Colonic mucosa (tissue), 4 donors: ENCODE measurements at places on chromosomes 11 and 22. TPM values are rescaled to one million over a fixed set of nuclear protein-coding genes. Genes with fewer than 3 reads are reported as not detected.

Gene RAB30
- total RNA-seq = 16.9 TPM

- DNase-seq = no peak
Observed at GRCh38 chr11:95451682-95452081, 220.7 kb upstream of the SESN3 start.

Gene CCDC73
- total RNA-seq = not detected

Gene MUC15
- total RNA-seq = not detected

Gene MYEOV
- 4.5 TPM for total RNA-seq

DNA sequence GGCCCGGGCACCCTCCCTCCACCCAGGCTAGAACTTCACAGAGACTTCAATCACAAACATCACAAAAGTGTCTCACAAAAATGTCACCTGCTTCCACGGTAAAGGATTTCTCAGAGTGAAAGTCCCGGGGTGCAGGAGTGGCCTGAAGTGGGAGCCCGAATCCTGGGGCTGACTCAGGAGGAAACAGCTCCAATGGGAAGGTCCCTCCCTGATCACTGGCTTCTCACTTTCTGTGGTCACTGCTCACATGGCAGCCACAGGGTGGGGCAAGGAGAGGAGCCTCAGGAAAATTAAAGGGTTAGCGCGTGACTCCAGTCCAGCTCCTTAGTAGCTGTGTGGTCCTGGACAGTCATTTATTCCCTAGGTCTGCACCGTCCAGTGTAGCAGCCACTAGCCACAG, 564.5 kb upstream of the B3GAT1 start:
- DNase-seq = no peak

Gene GNG3
- total RNA-seq = 0.56 TPM

- DNase-seq = no peak
Observed at GRCh38 chr22:43216738-43217137, 29.8 kb upstream of the TTLL12 start.

Gene PACSIN2
- total RNA-seq = 143 TPM

Gene USH1C
- 143 TPM for total RNA-seq

Gene OR5P2
- total RNA-seq = not detected

Gene RFPL1
- total RNA-seq = not detected

DNA sequence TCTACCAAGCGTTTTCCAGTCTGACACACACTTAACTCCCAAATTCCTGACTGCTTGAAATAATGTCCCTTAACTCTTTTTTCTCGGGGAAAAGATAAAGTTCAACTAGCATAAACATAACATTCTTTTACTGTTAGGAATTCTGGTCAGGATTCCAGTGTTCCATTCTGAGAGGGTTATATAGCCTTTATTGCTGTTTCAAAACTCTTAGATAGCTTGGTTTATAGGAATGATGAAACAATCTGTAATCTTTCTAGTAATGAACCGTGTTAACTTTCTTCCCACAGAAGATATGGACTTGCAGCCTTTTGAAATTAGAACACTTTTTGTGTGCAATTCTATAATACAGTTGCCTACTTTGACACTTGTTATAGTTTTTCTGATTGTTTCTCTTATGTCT, 8.6 kb downstream of the REXO2 start:
- DNase-seq = no peak

Gene TENM4
- 1.2 TPM for total RNA-seq

Gene TMEM41B
- total RNA-seq = 64.5 TPM

DNA sequence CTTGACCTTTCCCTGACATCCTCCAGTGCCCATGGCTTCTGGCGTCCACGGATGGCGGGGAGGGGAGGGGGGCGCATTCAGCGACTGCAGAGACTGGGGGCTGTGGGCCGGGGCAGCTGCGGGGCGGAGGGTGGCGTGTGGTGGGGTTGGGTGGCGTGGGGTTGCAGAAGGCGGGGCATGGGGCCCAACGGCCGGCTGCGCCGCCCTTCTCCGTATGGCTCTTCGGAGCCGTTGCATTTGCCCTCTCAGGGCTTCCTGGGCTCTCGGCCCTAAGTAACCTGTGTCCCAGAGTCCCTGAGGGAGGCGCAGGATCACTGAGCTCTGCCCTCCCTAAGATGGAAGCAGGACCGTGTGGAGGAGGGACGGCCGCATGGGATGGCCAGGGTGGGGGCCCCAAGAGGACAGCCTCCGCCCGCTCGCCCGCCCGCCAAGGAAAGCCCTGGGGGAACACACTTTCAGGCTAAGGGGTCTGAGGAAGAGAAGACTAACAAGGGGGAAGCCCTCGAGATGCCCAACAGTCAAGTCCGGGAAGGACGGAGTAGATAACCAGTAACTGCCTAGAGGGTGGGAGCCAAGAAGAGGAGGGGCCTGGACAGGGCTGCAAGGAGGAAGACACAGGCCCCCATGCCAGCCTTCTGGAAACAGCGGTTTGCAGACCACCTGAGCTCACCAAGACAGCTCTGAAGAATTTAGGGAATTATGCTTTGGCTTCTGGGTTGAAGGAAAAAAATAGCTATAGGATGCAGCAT, 9.2 kb upstream of the AIFM3 start:
- DNase-seq = peak; percentile 79

DNA sequence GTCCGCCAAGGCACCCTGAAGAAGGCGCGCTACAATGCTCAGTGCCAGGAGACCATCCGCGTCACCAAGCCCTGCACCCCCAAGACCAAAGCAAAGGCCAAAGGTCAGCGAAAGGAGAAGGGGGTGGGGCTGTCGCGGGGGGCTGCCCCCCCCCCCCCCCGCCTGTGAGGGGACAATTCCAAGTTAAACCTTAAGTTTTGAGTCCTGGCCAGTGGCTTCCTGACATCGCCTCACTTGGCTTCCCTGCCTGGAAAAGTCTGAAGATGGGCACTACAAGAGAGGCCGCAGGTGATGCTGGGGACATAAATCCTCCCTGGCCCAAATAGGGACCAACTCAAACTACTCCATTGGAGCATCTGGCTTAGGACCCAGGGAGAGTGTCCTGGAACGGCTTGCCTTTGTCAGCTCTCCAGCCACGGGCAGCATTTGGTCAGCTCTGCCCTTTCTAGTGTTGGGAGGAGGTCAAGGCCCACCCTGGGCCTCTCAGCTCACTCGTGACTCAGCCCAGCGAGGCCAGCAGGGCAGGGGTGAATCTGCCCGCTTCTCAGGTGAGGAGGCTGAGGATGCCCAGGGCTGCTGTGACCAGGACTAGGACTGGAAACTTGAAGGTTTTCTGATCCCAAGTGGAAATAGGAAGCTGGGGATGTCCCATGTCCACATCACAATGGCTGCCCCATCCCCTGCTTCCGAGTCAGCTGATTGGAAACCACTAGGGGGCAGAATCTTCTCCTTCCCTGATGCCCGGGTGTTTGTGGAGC, 1.4 kb downstream of the MDK start:
- DNase-seq = peak; percentile 61

DNA sequence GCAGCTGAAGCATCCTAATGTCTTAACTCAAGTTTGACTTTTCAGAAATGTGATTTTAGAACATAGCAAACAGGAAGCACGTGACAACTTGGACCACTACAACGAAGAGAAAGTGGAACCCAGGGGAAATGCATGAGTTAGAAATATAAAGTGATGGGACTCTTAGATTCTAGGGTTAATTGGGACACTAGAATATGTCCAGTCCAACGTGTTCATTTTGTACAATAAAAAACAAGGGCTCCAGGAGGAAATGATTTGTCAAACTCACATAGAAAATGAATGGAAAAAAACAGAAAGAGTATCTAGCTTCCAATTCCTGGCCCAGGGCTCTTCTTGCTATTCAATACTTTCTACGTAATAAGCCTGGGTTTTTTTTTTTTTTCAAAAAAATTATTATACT, 30.7 kb downstream of the TIMP3 start:
- DNase-seq = no peak

DNA sequence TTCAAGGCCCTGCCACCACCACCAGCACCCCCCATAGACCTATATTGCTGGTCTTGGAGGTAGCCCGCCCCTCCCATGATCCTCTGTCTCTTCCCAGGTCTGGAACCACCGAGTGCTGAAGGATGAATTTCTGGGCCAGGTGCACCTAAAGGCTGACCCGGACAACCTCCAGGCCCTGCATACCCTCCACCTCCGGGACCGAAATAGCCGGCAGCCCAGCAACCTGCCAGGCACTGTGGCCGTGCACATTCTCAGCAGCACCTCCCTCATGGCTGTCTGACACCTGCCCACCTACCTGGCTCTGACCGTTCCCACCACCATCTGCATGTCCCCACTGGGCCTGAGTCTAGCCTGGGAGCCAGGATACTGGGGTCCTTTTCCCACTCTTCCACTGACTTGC, 4.5 kb upstream of the MYO7A start:
- no peak for DNase-seq

- no peak for DNase-seq
Observed at GRCh38 chr22:45895436-45896152, 81.4 kb downstream of the WNT7B start.

DNA sequence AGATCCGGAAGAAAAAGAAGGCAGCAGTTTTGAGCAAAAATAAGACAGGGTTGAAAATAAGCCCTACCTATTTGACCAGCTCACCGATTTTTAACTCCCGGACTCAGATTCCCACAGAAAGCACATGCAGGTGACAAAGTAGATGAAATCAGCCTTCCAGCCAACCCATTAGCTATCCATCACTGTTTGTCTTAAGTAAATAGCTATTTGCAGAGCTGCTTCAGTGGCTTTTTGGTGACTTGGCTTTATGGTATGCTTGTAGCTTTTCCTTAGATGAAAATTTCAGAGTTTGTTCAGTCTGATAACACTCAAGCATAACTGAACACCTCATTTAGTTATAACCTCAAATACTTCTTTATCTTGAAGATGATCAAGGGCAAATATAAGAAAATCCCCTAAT, 192.6 kb downstream of the HIPK3 start:
- no peak for DNase-seq

DNA sequence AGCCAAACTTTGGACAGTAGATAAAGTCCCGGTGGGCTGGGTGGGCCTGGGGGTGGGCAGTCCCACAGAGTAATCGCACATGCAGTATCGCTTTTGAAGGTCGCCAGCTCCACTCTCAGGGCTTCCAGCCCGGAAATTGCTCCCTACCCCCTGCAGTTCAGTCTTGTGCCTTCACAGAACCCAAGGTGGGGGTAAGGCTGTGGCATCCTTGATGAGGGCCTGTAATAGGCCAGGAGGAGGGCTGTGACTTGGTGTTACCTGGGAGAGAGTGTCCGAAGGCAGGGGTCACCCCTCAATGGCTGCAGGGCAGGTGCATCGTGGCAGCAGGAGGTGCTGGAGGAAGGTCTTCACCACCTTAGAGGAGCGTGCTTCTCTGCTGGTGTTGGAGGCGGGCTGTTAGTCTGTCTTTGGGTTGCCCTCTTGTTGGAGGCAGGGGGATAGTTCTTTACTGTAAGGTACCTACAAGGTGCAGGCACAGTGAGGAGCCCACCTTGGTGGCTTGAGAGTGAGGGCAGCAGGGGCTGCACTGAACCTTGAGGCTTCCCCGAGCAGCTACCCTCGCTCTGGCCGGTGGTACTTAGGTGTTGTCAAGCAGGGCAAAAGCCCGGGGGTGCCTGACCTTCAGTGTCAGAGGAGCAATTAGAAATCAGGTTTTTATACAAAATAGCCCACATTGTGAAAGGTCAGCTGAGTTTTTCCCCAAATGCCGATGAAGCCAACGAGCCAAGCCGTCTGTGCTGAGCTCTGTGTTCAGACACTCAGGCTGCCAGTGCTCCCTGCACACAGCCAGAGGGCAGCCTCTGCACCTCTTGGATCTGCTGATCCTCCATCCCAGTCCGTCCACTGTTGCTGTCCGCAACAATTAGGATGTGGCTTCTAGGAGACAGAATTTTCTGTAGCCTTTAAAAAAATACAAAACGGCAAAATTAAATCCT, 21.9 kb downstream of the SAMM50 start:
- DNase-seq = no peak

GRCh38 chr11:10493041-10493663, 38.1 kb downstream of the AMPD3 start:
- DNase-seq = no peak

DNA sequence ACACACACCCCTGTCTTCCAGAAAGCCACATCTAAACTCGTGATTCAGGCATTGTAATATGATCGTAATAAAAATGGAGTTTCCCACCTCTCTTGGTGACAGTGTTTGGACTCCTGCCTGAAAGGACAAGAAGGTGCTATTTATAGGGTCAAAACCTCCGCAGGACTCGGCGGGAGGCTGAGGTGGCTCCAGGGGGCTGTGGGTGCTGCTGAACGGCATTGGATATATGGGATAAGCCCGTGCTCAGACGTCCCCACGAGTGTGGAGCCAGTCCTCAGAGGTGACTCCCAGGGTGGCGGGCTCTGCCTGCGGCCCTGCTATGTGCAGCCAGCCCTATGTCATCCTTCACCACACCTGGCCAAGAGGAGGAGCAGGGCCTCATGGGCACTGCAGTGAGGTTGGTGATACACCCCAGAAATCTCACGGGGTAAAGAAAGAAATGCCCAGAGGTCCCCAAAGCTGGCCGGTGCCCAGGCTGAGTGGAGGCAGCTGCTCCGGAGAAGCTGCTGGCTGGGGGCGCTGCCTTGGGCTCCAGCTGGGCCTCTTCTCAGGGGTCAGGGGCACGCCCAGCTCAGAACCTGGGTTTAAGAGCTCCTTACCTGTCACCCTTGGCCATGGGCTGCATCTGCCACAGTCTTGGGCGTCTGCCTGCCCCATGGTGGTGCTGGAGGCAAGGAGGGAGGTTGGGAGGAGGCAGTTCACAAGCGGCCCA, 5.1 kb upstream of the OSBPL5 start:
- no peak for DNase-seq

- no peak for DNase-seq
Observed at GRCh38 chr22:25373961-25374360, 154.5 kb downstream of the CRYBB2 start.

DNA sequence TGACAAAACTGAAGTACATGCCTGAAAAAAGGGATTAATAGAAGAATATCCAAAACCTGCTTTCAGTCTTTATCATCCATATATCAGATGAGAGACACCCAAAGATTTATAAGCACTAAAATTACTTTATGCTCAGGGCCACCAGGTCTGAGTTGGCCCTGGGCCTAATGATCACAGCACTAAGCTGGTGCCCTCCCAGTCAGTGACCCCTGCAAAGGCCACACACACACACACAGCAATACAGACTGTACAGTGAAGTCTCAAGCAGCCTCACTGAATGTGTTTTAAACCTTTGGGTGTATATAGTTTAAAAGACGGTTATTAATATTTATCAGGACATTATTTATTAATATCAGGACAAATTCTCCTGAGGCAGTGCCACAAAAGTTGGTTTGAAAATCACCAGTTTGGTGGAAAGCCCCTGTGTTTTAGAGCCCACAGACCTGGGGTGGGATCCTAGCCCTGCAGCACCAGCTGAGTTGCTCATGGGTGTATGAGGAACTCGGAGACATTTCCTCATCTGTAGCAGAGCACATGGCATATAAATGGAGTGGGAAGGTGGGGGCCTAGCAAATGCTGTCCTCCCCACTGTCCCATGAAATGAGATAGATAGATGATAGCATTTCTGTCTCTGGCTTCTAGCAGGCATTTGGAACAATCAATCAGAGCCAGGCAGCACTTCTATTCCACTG, 48.4 kb upstream of the HORMAD2 start:
- no peak for DNase-seq
